ENCODE measurements at places on chromosomes 13 and 19.

- no peak for DNase-seq
These were observed 33.1 kb downstream of the SHANK1 start for GRCh38 chr19:50686310-50687032.

- DNase-seq, result no peak
These were observed 70.4 kb upstream of the FARP1 start for GRCh38 chr13:98072476-98072875.

- no peak for DNase-seq
These were observed 21.2 kb downstream of the INSR start for GRCh38 chr19:7272856-7273578.

GRCh38 chr13:95234242-95234641 is 67.0 kb downstream of the ABCC4 start:
- DNase-seq, result no peak

DNA sequence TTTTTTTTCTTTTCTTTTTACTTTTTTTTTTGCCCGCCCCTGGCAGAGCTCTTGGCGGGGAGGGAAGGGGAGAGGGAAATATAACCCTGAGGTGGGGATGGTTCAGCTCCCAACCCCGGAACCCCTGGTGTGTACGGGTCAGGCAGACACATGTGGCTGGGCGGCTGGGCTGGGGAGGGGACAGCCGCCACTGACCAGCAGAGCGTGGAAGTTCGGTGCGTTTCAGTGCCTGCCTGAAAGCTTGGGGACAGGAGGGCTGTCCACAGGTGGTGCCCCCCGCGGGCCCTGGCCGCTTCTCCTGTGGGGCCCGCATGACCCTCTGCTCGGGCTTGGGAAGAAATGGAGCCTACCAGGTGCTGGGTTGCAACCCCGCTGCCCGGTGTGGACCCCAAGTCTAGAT is 5.2 kb upstream of the MYDGF start:
- DNase-seq, result no peak

- no peak for DNase-seq
These were observed 97.5 kb downstream of the SLC10A2 start for GRCh38 chr13:102968572-102969228.

GRCh38 chr13:21544515-21544914 is 59.5 kb downstream of the MICU2 start:
- no peak for DNase-seq

- no peak for DNase-seq
These were observed 9.4 kb downstream of the LCP1 start for GRCh38 chr13:46172531-46172991.
